ENCODE measurements at places on chromosomes 12 and 14.
A peak's percentile ranks its signal among the peaks of the same experiment; 100 is the strongest.

DNA sequence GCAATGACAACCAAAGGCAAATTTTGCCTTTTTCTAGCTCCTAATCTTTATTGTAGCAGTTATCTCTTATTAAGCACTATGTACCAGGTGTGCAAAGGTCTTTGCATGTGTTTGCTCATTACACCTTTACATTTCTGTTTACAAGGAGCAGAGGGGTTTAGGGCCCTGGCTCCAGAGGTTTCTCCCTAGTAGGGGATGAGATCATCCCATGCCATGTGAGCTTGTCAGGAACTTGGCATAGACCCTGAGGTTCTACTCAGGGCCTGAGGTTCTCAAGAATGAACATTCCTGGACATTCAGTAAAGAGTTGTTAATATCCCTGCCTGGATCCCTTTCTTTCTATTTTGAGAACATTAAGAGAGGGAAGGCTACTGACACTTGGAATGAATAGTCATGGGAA lies 292.0 kb downstream of the RPAP3 start:
- no peak for DNase-seq

GRCh38 chr12:84874825-84875139 lies 37.8 kb downstream of the SLC6A15 start:
- DNase-seq, result no peak

- no peak for DNase-seq
Measured at GRCh38 chr14:68655911-68656316, 137.0 kb downstream of the ZFP36L1 start.

DNA sequence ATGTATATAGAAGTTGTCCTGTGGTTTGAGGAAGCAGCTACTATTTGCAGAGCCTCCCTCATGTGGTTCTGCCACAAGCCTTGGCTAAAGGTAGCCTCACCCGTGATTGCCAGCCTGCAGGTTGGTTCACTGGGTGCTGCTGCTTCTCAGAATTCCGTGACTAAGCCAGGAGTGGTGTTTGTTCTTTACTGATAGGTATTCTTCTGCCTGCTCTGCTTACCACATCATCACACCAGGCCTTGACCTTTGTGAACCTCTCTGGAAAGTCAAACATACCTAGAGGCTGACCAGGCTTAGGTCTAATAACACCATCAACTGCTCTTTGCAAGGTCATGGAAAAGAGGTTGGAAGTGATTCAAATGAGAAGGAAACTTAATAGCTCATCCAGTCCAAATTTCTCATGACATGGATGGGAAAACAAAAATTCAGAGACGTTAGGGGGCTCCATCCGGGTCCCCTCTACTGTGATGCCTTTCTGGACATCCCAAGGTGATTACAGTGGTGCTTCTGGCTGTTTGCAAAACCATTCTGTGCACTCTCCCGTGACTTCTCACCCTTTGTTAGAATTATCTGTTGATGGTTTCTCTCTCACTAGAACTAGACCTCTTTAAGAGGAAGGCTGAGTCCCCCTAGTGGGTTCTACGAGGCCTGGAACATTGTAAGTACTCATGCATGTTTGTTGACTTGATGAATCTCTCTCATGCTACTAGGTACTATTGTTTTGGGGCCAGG lies 8.5 kb upstream of the SOCS2 start:
- DNase-seq, result no peak

GRCh38 chr12:12821975-12822374 lies 8.8 kb downstream of the DDX47 start:
- DNase-seq, result no peak

DNA sequence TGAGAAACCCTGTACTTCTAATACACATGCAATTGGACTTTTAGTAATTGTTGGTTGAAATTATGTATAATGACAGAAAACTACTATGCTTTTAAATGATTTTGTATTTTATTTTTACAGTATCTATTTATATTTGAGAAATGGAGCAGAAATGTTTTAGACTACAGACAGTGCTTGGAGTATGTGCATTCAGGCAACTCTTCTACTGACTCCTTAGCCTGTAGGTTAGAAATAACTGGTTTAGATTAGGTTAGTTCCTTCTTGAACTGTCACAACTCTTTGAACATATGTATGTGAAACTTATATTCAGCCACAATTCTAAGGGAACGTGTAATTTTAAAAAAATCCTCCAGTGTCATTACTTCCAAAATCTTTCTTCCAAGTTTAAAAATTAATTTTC lies 1.7 kb downstream of the FGFR1OP2 start:
- no peak for DNase-seq

DNA sequence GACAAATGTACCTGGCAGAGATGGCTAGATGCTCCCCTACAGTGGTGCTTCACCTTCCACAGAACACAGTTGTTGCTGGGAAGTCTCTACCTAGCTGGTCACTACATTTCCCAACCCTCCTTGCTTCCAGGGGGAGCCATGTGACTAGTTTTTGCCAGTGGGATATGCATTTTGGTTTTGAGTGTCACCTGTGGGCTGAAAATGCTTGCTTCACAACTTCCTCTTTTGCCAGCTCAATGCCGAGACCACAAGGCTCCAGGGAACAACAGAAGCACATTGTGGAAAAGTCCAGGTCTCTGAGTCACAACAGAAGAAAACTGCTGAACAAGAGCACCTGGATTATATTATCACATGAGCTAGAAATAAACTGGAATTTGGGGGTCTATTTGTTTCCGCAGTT lies 48.5 kb upstream of the ARHGAP5 start:
- DNase-seq, result no peak

DNA sequence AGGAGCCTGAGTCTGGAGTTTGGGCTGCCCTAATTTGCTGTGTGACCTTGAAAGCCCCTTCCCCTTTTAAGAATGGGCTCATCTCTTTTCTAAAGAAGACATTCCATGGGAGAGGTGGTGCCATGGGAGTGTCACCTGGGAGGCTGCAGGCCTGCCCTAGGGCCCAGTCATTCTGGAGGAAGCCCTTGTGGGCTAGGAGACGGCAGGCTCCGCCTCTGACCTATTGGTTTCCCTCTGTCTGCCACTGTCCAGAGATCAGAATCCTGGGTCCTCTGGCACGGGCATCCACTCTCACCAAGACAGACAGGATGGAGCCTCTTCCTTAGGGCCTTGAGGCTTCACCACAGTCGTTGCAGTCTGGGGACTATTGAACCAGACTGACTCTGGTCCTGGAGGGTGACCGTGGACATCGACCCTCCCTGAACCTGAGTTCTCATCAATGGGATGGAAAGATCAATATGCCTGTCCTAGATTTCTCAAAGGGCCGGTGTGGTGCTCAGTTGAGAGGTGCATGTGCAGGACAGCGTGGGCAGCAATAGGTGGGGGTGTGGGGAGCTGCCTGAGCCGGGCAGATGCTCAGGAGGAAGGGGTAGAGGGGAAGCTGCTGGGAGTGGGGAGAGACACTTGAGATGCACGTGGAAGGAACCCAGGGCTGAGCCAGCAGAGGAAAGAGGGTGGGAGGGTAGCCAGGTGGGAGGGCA lies 12.2 kb upstream of the CLMN start:
- no peak for DNase-seq

DNA sequence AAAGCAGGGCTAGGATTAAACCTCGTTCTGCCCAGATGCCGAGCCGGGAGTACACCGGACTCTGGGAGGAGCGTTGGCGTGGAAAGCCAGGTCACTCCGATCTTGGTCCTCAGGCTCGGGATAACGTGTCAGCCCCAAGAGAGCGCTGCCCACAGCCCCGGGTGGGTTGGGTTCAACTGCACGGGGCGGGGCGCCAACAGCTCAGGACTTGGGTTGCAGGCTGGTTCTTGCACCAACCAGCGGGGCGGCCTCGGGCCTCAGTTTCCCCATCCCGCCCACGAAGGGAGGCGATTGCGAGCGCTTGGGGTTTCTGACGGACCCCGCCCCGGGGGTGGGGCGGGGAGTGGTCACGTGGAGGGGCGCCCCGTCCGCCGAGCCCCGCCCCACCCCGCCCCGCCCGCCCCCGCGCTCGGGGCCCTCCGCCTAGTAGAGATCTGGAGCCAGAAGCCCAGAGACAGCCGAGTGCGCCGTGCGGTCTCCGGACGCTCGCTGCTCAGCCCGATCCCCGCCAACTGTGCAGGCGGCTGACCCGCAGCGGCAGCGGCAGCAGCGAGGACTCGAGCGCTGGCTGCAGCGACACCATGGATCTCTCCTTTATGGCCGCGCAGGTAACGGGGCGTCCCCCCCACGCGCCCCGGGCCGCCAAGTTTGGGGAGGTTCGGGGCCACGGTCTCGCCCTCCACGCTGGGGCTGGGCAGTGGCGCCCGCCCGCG lies at the start of gene C14orf132:
TSS of gene C14orf132 (plus strand) at position 443 of the 713 bp plus-strand sequence. CDS start at position 582, 139 bp downstream.
- DNase-seq, result peak; percentile 35

- DNase-seq, result no peak
Measured at GRCh38 chr12:106288101-106288493, 14.4 kb upstream of the TCP11L2 start.

DNA sequence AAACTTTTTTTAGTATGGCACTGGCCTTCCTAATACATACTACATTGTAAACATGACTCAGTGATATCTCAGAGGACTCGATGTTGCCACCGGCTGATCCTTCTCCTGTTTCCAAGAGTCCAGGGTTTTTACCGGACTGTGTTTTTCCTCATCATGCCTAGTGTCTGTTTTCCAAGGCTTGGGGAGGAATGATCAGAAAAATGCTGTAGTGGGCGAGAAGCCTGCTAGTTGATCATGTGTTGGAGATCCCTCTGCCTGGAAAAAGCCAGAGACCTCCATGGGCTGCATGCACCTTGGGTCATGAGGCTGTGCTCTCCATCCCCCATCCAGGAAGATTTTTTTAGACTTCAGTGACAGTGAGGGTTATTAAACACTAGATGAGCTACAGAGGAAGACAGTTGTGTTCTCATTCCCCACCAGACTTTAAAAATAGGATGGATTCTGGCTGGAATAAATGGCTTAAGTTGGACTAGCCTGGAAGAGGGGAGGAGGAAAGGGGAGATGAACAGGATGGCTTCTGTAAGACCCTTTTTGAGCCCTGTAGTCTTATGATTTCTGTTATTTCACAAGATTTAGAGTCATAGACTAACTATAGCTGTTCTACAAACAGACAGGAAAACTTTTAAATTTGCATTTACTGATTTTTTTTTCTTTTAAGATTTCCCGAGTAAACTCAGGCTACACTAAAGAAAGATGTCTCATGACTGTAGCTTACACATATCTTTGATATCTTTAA lies 145.7 kb downstream of the SAMD4A start:
- DNase-seq, result no peak

GRCh38 chr12:93254911-93255310 lies 122.8 kb upstream of the NUDT4 start:
- DNase-seq, result no peak

DNA sequence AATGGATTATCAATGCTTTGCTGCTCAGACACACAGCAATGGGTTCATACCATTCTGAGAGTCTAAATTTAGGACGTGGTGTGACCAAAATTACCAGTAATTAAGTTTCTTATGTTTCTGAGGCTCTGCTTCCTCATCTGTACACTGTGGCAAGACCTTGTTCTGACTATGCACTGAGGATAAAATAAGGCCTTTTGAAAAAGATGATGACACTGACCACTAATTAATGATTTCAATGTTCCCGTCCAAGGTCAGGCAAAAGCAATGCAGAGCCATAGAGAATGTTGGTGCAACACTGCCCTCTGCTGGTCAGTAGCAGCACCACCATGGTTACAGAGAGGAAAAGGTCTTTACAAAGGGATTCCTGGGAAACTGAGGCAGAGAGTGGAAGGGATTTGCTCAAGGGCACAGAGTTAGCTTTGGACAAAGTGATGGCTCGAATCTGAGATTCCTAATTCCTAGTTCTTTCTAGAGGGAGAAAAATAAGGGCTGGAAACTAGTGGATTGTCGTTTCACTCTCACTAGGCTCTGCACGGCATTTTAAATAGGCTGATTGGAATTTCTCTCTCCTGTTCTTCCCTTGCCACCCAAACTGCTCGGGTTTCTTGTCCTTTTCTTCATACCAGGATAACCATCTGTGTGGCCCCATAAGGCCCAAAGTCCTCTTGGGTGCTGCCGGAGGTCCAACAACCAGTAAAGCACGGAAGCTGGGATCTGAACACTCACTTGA lies 22.3 kb upstream of the P2RX7 start:
- DNase-seq, result peak; percentile 55

DNA sequence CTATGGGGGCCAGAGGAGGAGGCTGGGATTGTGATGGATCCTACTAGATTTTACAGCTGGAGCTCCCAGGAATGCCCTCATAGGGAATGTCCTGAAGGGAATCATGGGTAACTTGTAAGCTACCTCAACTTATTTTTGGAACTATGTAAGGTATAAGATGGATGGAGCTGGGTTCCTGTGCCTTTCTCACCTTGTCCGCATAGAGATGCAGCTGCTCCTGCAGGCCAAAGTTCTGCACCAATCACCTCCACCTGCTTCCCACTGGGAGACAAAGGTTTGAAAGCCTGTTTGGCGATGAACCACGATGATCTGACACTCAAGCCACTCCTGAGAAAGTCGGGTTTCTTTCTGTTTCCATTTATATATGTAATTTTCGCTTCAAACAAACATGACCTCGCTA lies 648 bp upstream of the AKAP5 start:
- DNase-seq, result no peak

- no peak for DNase-seq
Measured at GRCh38 chr14:95619785-95620417, 66.3 kb upstream of the TCL1B start.

GRCh38 chr12:45303945-45304344 lies 88.0 kb downstream of the ANO6 start:
- DNase-seq, result no peak

- DNase-seq, result no peak
Measured at GRCh38 chr14:34059037-34059924, 108.4 kb upstream of the EGLN3 start.

GRCh38 chr14:97178781-97179180 lies 381.6 kb downstream of the VRK1 start:
- no peak for DNase-seq

GRCh38 chr12:12510141-12510540 lies 52.5 kb downstream of the DUSP16 start:
- DNase-seq, result no peak

DNA sequence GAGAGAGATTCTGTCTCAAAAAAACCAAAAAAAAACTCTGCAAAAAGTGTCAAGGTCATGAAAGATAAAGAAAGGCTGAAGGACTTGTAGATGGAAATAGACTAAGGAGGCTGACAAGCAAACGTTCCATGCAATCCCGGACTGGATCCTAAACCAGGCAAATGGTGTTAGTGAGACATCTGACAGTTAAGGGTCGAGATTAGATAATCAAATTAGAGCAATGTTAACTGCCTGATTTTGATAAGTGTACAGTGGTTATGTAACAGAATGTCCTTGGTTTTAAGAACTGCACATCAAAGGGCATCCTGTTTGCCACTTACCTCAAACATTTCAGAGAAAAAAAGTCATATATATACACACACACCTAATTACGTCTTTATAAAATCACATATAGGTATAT lies 3.5 kb upstream of the RAN start:
- no peak for DNase-seq

DNA sequence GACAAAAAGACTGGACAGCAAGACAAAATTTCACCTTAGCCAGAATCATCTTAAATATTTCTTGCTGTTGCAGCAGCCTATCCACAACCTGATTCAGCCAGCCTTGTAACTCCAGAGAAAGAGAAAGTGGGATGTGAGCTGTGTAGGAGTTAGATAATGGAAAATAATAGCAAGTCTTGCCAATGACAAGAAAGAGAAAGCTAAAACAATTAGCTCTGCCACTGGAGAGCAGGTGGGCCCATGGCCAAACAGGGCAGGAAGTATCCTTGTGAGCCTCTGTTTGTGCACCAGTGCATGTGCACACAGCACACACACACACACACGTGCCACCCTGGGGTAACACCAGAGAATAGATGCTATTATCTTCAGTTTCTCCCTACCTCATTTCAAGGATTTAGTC lies 106.0 kb upstream of the CCDC196 start:
- DNase-seq, result no peak
